ENCODE measurements at places on chromosomes 12 and 14.

DNA sequence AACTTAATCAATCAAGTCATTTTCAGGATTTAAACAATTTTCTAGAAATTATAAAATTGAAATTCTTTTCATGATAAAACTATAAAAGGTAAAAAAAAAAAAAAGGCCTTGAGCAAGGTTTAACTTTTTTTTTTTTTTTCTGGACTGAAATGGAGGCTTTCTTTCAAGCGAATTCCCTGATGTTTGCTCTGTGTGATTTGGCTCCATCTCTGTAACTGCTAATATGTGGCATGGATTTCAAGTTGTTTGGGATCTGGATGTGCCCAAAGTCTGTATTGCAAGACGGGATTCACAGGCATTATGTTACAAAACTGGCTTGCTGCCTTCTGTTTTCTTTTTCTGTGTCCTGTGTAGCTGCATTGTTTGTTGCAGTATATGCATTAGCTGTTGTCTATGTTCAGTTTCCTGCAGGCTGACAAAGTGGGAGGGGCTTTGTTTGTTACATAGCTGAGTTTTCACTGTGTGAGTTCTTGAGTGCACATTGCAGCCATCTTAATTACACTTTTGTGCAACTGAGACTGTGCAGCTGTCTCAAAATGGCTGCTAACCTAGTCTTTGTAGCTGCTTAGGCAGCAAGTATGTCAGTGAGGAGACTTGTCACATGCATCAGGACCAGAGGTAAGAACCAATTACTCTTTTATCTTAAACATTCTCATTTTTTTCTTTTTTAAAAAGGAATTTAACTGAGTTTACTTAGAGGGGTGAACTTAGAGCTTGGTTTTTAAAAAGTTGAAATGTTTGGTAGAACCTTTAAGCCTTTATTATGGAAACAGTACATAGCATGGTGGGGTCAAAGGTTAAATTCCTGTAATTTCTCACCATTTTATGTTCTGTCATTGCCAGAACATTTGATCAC, 19.5 kb downstream of the ATF7IP start:
- no peak for DNase-seq

DNA sequence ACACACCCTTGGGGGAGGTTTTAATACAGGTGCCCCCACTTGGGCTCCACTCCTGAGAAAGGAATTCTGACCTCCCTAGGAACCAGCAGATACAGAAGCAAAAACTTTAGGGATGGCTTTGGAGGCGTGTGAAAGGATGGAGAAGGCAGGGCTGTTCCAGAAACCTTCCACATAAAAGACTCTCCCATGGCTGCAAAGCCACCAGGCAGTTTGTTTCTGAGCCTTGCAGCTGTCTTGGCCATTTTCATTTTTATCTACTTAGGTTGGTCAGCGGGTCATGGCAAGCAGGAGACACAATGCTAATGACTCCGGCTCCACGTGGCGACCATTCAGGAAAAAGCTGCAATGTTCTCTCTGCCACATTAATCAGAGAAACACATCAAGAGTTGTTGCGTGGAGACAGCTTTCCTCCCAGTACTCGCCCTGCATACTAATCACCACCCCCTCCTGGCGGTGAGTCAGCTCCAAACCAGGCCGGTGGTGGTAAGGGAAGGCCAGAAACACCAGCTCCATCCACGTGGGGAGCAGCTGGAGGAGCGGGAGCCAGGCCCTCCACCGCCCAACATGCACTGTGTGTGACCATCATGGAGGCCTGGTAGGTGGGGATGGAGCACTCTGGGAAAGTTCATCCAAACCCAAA, 30.9 kb upstream of the IRF2BPL start:
- DNase-seq: no peak

GRCh38 chr12:106137530-106138356, 1.0 kb downstream of the NUAK1 start:
- no peak for DNase-seq

- DNase-seq: no peak
Observed at GRCh38 chr12:132642846-132643835, 24.6 kb downstream of the P2RX2 start.

DNA sequence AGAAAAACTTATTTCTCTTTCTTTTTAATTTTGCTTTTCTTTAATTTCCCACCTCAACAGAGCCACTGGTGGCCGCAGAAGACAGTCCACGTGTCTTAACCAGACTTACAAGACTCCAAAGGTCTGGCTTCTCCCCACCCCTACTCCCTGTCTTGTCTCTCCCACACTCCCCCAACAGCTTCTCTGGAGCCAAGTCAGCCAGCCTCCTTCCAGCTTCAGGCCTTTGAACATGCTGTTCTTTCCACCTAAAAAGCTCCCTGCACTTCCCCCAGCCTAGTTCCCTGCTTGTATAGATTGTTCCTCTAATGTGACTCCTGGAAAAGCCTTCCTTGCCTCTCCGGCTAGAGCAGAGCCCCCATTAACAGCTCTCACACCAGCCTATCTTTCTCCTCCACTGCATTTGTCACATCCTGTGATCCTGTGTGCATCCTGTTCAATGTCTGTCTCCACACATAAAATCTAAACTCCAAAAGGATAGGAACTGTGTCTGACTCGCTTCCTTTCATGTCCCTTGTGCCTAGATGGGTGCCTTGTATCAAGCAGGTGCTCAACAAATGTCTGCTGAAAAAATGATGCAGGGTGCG, 7.8 kb upstream of the DYNLL1 start:
- no peak for DNase-seq

GRCh38 chr12:105706321-105706972, 376.0 kb downstream of the C12orf75 start:
- DNase-seq: no peak

DNA sequence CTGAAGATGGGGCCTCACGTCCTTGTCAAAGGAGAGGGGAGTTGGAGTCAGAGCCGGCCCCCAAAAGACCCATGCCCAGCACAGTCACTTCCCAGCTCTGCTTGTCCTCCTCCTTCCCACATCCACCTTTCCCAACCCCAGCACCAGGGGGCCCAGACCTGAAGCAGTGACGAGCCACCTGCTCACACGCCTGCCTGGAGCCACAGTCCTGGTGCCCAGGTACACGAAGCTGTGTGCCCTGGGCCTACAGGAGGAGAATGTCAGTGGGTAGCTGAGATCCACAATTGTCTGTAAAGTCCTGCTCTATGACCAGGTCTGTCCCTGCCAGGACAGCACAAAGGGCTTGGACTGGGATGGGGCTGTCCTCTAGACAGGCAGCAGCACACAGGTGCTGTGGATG, 126.8 kb upstream of the PZP start:
- DNase-seq: no peak

GRCh38 chr12:32679920-32680237, 778 bp downstream of the DNM1L start:
- DNase-seq: no peak

DNA sequence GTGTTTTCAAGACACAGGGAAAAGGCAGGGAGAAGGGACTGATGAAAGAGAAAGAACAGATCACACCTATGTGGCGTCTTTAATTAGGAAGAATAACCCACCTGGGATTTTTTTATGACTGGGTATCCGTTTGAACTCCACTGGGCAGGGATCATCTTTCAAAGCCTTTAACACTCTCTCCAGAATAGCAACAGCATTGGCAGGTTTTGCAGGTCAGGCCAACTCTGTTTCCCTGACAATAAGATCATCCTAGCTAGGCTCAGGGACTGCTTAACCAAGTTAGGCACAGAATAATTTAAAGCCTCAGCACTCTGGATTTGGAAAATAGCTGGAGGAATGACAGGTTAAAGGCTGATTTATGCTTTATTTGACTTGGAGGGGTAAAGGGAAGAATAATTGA, 117.6 kb downstream of the SUDS3 start:
- no peak for DNase-seq

DNA sequence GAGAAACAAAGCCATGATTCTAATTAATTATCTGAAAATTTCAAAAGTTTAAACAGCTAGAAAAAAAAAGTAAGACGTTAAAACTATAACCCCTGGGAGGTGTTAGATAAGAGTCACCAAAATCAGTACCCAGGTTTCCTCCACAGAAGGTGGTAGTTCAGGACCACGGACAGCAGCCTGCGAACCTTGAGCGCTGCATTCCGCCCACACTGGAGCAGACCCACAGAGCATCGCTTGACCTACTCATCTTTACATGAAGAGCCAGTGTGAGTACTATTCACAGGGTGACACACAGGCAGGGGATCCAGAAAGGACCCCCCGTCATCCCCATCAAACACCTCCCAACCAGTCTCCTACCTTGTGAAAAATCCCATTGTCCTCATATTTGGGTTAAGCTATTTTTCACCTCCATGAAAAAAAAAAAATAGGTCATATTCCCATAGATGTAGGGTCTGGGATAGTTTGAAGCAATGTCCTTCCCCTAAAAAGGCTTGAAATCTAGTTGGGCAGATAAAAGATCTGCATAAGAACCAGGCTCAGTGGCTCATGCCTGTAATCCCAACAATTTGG, 8.8 kb upstream of the CHGA start:
- no peak for DNase-seq

- no peak for DNase-seq
Observed at GRCh38 chr12:2198005-2198501, 145.3 kb downstream of the CACNA1C start.

- no peak for DNase-seq
Observed at GRCh38 chr12:54352022-54352531, 12.2 kb downstream of the GPR84 start.

DNA sequence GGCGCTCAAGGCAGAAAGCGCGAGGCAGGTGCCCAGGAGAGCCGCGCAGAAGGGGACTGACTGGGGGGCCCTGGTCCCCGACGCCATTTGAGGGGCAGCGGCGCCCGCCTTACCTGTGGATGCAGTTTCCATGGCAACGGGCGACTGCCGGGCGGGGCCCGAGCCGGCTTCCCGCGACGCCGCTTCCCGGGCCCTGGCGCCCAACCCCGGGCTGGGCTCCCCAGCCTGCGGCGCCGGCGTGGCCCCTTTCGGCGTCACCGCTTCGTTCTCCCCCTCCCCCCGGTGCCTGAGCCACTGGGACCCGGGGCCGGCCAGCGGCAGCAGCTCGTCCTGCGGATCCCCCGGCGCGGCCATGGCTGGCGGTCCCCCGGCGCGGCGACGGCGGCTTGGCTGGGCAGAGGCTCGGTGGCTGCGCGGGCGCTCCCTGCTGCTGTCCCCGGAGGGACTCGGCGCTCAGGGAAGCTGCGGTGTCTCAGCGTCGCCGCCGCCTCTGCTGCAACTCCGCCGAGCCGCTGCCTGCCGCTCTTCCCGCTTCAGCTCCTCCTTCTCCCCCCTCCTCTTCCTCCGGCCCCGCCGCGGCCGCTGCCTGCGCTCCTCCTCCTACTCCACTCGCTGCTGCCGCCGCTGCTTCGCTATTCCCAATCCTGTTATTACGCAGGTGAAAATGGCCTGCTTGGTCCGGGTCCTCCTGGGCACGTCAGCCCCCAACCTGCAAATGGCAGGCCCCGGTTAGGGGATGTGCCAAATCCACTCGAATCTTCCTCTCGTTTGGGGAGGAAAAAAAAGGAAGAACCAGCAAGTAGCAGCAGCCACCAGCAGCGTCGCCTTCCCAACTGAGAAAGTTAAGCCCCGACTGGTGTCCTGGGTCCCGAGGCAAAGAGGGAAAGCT, at the start of gene RTN1:
Gene RTN1, minus strand, starts transcription at position 500 of the 889 bp plus-strand sequence. Its CDS starts 146 bp downstream, at position 354.
- peak; percentile 76 for DNase-seq

- no peak for DNase-seq
Observed at GRCh38 chr12:65695113-65695865, 129.0 kb upstream of the HMGA2 start.

- DNase-seq: no peak
Observed at GRCh38 chr14:95211721-95212504, 54.6 kb upstream of the DICER1 start.

DNA sequence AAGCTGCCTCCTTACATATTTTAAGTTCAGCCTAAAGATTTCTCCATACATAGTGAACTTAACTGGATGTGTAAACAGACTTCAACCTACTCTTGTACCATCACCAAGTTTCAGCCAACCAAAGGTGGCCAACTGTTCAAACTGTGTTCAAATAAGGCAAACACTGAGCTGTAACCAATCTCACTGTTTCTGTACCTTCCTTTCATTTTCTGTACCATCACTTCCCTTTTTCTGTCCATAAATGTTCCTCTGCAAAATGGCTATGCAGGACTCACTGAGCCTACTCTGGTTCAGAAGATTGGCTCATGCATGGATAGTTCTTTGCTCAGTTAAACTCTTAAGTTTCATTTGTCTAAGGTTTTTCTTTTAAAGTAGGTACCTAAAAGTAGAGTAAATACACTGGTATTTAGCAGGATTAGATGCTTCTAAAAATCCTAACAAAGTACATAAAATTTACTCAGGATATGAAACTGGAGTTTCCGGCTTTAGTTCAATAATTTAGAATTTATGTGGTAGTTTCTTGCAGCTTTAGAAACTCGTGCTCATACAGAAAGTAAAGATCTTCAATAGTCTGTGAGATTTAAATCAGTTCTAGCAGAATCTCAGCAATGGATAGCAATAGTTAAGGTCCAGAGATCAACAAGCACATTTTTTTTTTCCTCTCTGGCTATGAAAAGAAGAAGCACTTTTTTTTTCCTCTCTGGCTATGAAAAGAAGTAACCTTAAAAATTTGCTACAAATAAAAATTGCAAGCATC, 282.0 kb upstream of the PPFIA2 start:
- DNase-seq: no peak

DNA sequence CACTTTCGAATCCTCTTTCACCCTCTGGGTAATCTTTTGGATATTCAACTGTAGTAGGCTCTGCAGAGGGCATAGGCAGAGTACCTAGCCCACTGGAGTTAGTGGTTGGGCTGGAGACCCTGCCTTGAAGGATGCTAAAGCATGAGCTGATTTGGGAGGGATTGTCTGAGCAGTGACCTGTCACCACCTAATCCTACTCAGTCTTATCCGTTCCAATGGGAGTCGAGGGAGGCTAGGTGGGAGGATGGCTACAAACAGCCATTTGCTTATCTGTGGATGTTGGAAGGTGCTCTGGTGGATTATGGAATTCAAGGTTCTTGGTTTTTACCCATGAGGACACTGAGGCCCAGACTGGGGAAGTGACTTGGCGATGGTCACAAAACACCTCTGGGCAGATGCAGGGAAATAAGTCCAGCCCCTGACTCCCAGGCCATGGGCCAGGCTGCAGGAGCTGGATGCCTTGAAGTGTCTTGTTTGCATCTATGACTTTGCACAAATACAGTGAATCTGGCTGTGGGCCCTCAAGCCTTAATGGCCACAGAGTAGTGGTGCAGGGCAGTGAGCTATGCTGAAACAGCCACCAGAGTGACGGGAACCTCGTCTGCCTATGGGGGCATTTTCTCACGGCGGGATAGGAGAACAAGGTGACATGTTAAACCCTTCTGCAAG, 3.7 kb downstream of the KMT5A start:
- DNase-seq: no peak

GRCh38 chr14:91901449-91902226, 34.3 kb upstream of the TC2N start:
- no peak for DNase-seq
